ENCODE measurements at places on chromosomes 2 and 18.

- DNase-seq, result no peak
These were observed 114.5 kb upstream of the SCN1A start for GRCh38 chr2:166242309-166242708.

DNA sequence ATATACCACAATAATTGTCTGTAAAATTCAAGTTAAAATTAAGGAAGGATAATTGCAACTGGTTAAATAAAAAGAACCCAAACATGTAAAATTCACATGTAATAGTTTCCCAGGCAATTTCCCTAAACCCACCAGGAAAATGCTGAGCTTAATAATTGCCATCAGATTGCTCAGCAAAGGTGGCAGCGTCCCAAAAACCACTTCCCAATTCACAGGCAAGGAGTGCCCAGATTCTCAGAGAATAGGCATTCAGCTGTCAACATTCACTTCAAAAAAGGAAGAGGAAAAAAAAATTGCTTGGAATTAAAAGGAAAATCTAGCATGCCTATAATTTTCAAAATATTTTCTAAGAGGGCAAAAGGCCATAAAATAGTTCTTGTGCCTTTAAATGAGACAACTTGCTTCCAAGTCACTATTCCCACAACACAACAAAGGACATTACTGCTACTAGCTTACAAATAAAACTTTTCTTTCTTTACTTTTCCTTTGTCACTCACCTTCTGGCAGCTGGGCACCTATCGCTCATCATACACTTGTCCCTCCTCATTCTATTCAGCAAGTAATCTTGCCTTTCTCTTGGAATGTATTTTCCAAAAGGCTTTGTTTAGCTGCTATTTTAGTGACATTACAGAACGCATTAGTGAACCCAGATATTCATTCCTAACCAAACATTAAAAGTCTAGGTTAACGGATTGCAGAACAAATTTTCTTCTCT is 15.2 kb downstream of the SRBD1 start:
- no peak for DNase-seq

- DNase-seq, result no peak
These were observed 95.7 kb downstream of the CTIF start for GRCh38 chr18:48634491-48634890.

DNA sequence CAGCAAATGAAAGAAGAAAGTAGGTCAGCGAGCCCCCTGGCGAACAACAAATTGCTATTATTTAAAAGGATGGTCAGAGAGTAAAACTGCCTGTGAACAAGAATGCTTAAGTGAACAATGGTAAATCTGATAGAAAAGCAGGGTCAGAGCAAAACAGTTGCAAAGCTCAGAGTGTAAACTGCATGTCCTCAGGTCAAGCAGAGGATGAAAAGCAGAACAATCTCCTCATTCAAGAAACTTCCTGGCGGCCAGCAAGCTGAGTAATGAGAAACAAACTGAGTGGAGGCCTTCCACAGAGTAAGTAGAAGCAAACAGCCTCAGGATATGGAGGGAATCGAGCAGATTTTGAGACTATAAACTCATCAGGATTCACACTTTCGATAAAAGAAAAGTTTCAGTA is 117.9 kb downstream of the PPP1R1C start:
- DNase-seq, result no peak

DNA sequence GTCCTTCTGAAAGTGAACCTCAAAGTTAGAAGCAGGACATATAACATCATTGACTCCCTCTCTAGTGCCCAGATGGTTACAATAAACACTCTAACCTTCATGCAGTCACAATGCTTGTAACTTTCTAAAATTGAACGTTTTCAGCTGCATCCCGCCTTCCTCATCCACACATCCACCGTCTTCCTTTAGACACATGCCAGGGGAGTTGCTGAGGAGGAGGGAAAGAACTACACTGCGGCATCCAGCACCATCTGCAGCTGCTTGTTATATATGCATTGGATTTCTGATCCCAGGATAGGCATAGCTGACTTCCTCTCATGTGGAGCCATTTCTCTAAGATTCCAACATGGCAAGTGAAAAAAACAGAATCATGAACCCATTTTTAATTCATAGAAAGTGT is 96.8 kb downstream of the FBXO15 start:
- no peak for DNase-seq

DNA sequence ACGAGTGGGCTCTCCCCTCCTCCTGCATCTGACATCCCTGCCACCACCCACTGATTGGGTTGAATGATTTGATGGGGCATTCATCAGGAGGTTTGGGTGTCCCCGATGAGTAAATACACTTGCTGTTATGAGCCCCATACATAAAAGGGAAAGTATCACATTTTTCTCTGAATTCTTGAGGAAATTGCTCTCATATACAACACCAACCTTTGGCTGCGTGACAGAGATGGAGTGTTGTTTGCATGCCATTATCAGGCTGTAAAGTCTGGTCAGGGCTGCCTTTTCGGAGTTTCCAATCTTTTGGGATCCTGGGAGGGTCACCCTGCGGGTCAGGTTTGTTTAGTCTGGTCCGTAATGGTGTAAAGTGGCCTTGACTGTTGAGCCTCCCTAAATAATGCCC is 227.9 kb upstream of the SPRED2 start:
- no peak for DNase-seq

GRCh38 chr2:36165132-36165531 is 190.4 kb upstream of the CRIM1 start:
- no peak for DNase-seq

All from right kidney (tissue), 9 donors.